Frontal cortex (tissue), 4 donors: ENCODE measurements at places on chromosomes 2 and 18. TPM values are rescaled to one million over a fixed set of nuclear protein-coding genes. Genes with fewer than 3 reads are reported as not detected.

DNA sequence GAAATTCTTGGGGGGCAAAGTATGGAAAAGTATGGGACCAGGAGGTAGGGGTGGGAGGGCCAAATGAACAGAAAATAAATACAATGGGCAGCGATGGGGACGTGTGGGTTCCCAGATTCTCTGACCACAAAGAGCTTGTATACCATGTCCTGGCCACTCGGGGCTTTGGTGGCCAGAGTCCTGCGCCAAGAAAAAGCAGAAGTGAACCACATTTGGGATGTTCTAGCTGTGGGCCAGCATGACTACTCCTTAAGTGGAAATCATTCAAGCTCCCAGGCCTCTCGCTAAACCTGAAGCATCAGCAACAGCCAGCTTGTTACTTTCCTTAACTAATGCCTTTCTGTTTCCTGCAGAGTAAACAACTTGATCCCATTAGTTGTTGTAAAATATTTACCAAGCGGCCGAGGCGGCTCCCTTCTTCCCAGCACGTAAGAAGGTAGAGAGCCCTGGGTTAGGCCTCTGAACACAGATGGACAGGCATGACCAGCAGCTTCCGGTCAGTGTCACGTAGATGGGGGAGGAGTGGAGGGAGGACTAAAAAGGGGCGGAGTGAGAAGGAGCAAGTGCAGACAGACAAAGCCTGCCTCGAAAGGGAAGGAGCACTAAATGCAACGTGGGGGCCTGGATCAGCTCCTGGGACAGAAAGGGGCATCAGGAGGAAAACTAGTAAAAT is 88.2 kb downstream of the GALNT14 start:
- no peak for DNase-seq

DNA sequence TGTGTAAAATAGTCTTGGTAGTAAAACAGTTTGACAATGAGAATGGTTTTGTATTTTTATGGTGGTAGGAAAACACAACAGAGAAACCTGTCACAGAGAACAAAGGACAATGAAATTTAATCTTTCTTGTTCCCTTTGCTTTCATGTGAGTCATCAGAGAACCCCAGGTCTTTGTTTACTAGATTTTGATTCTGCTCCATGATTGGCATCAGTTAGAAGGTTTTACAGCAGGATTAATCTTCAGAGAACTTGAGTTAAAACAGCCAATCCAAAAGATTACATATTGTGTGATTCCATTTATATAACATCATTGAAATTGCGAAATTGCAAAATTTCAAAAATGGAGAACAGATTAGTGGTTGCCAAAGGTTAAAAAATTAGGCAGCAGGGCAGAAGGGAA is 2.5 kb downstream of the APLF start:
- DNase-seq, result no peak

GRCh38 chr18:22302144-22302543 is 115.6 kb downstream of the CTAGE1 start:
- DNase-seq, result no peak

The M1AP gene
- 0.41 TPM for total RNA-seq
